Endothelial cell of umbilical vein (primary cell): ENCODE measurements at places on chromosomes 5 and 9. TPM values are rescaled to one million over a fixed set of nuclear protein-coding genes. Genes with fewer than 3 reads are reported as not detected.

DNA sequence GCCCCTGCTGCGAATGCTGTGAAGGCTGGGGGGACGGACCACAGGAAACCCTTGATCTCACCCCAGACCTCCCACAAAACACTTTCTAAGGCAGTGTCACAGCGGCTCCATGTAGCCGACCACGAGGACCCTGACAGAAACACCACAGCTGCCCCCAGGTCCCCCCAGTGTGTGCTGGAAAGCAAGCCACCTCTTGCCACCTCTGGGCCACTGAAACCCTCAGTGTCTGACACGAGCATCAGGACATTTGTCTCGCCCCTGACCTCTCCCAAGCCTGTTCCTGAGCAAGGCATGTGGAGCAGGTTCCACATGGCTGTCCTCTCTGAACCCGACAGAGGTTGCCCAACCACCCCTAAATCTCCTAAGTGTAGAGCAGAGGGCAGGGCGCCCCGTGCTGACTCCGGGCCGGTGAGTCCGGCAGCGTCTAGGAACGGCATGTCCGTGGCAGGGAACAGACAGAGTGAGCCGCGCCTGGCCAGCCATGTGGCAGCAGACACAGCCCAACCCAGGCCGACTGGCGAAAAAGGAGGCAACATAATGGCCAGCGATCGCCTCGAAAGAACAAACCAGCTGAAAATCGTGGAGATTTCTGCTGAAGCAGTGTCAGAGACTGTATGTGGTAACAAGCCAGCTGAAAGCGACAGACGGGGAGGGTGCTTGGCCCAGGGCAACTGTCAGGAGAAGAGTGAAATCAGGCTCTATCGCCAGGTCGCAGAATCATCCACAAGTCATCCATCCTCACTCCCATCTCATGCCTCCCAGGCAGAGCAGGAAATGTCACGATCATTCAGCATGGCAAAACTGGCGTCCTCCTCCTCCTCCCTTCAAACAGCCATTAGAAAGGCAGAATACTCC lies 84.7 kb downstream of the GOLPH3 start:
- DNase-seq, result no peak

GRCh38 chr9:125521462-125522327 lies 185.3 kb downstream of the MAPKAP1 start:
- DNase-seq, result peak; percentile 86

Gene PCDHGA9
- total RNA-seq, result 3.5 and 3.9 TPM in 2 replicates

- no peak for DNase-seq
Observed at GRCh38 chr5:143312822-143313221, 90.7 kb downstream of the NR3C1 start.

Gene PCDHB13
- 0.65 and 0.77 TPM in 2 replicates for total RNA-seq

GRCh38 chr9:88733651-88734421 lies 198.9 kb downstream of the NXNL2 start:
- peak; percentile 57 for DNase-seq

- no peak for DNase-seq
Observed at GRCh38 chr9:74458832-74459231, 38.3 kb upstream of the RORB start.

Gene GPR151
- total RNA-seq, result not detected in 2 replicates

Gene MYORG
- 6.3 and 7.0 TPM in 2 replicates for total RNA-seq

Gene FGF10
- total RNA-seq, result not detected in 2 replicates

GRCh38 chr5:75337366-75338021 lies 474 bp downstream of the HMGCR start:
- DNase-seq, result peak; percentile 35

DNA sequence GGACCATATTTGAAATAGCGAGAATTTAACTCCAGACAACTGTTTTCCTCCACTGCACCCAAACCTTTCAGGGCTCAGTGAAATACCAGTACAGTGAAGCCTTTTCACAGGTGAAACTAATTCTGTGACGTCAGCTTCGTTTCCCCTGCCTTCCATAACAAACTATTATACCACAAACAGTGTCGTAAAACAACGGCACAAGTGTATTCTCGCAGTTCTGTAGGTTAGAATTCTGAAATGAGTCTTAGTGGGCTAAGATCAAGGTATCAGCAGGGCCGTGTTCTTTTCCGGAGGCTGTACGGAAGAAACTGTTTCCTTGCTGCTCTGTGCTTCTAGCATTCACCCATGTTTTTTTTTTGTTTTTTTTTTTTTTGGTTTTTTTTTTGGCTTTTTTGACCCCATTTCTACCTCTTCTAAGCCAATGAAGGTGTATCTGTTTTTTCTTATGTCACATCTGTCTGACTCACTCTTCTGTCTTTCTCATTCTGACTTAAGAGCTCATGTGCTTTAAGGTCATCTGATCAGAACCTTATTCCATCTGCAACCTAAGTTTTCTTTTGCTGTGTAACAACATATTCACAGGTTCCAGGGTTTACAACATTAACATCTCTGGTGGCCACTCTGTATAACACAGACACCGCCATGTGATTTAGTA lies 20.1 kb downstream of the ISOC1 start:
- DNase-seq, result no peak

DNA sequence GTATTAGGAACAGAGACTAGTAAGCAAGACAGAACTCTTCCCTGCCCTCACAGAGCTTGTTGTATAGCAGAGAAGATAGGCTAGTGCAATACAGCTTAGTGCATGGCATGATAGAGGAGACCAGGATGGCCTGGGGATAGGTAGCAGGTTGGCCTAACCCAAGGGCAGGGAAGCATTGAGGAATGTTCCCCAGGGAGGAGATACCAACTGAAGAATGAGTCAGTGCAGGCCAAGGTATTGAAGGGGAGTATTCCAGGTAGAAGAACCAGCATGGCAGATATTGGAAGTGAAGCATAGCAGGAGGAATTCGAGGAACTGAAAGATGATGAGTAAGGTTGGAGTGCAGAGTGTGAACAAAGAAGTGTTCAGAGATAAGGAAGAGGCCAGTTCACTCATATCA lies 138.6 kb upstream of the DHFR start:
- DNase-seq, result no peak

Gene OR1K1
- total RNA-seq, result not detected in 2 replicates
